ENCODE measurements at places on chromosomes 6 and 20. TPM values are rescaled to one million over a fixed set of nuclear protein-coding genes. Genes with fewer than 3 reads are reported as not detected.

Gene MYL9
- 269 TPM for polyA plus RNA-seq

- DNase-seq: no peak
- H3K27ac ChIP-seq: no peak overlapping the region
- no peak overlapping the region for H3K4me3 ChIP-seq
Measured at GRCh38 chr6:43221046-43221972, 8.0 kb downstream of the DNPH1 start.

Gene APCDD1L
- not detected for polyA plus RNA-seq

Gene TNNC2
- polyA plus RNA-seq: 1.5 TPM

- H3K4me3 ChIP-seq: no peak overlapping the region
- no peaks in the 10 kb centered on the region for H3K4me1 ChIP-seq
- H3K36me3 ChIP-seq: no peaks in the 10 kb centered on the region
- H3K27me3 ChIP-seq: no peaks in the 10 kb centered on the region
- no peak for DNase-seq
- H3K27ac ChIP-seq: no peak overlapping the region
Measured at GRCh38 chr20:12699374-12700228, 309.2 kb upstream of the SPTLC3 start.

Gene HLA-DQB1
- 28.5 TPM for polyA plus RNA-seq

- no peak overlapping the region for H3K27ac ChIP-seq
- no peaks in the 10 kb centered on the region for H3K4me1 ChIP-seq
- no peaks in the 10 kb centered on the region for H3K36me3 ChIP-seq
Measured at GRCh38 chr6:5752391-5752680, 254.4 kb downstream of the NRN1 start.

Gene ENPP5
- 4.5 TPM for polyA plus RNA-seq

DNA sequence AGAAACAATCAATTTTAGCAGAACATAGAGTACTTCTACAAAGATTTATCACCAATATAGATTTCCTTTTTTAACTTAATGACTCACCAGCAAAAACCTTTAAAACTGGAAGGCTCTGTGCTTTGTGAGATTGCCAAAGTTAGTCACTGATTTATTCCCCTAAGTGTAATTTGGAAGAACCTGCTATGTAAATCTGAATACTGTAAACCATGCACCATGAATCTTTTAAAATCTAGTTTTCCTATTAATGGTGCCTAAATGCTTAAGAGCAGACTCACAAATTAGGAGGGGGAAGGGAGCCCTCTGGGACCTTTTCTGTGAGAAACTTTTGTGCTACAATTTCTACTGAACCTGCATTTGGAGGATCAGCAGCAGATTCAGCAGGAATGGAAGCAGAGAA, 57.8 kb upstream of the PNRC1 start:
- H3K27ac ChIP-seq: peak overlapping the region; percentile 27
- no peaks in the 10 kb centered on the region for H3K27me3 ChIP-seq
- DNase-seq: no peak
- no peaks in the 10 kb centered on the region for H3K36me3 ChIP-seq
- no peak overlapping the region for H3K4me3 ChIP-seq
- H3K4me1 ChIP-seq: peaks cover 7% of the 10 kb centered on the region

GRCh38 chr20:63346131-63347080, 14.7 kb downstream of the CHRNA4 start:
- no peaks in the 10 kb centered on the region for H3K36me3 ChIP-seq
- DNase-seq: no peak
- H3K27ac ChIP-seq: no peak overlapping the region
- no peaks in the 10 kb centered on the region for H3K4me1 ChIP-seq
- no peak overlapping the region for H3K4me3 ChIP-seq

DNA sequence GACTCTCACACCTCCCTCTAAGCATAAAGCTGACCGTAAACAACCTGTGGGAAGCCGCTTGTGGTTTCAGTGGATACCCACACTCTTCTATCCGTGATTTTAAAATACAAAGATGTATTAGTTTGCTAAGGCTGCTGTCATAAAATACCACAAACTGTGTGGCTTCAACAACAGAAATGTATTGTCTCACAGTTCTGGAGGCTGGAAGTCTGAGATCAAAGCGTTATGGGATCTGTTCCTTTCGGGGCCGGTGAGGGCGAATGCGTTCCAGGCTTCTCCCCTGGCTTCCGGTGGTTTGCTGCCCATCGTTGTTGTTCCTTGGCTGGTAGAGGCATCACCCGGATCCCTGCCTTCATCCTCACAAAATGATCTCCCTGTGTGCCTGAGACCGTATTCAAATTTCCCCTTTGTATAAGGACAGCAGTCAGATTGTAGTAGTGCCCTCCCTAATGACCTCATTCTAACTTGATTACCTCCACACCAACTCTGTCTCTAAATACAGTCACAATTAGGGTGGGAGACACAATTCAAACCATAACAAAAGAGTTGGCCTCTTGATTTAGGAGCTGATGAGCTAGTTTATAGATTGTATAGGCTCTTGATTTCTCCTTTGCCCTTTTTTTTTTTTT, 210.6 kb upstream of the SOX4 start:
- DNase-seq: no peak
- no peaks in the 10 kb centered on the region for H3K36me3 ChIP-seq
- no peaks in the 10 kb centered on the region for H3K27me3 ChIP-seq
- no peak overlapping the region for H3K4me3 ChIP-seq

DNA sequence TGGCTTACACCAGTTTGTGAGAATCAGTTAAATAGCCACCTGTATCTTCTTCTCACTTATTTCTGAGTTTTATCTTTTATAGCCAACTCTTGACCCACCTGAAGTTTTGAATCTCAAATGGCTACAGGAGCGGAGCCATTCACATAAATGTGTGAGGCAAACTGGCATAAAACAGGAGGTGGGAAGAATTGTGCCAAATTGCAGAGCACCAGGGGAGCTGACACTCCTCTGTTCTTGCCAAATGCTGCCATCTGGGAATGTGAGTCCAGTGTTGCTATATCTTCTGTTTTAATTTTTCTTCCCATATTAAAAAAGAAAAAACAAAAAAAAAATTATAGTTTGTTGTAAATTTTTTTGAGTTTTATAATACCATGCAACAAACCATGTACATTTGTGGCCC, 17.0 kb upstream of the RNF146 start:
- no peak for DNase-seq
- no peaks in the 10 kb centered on the region for H3K36me3 ChIP-seq
- no peak overlapping the region for H3K4me3 ChIP-seq
- no peak overlapping the region for H3K27ac ChIP-seq
- no peaks in the 10 kb centered on the region for H3K4me1 ChIP-seq
- no peaks in the 10 kb centered on the region for H3K27me3 ChIP-seq

DNA sequence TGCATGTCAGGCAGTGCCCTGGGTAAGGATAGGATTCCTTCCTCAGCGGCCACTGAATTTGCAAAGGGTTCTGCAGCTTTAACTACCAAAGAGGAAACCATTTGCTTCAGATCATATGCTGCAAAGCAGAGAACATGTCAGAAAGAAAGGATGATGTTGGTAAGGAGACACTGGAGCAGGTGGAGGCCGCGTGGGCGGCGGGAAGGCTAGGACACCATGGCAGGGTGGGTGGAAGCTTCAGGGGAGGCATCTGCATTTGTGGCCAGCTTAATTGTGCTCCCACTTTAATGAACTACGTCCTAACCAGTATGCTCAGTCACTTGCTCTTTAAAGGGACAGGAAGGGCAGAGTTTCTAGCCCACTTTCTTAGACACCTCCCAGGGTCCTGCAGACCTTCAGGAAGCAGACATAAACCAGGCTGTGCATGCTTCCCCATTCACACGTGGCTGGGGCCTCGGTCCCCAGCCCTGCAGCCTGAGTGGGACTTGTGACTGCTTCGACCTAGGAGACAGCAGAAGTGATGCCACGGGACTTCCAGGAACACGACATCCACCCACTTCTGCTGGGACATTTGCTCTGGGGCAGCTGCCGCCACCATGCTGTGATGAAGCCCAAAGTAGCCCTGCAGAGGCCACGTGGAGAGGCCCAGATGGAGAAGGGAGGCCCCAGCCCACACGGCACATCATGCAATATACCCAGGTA, 76.1 kb downstream of the GINS1 start:
- H3K27ac ChIP-seq: no peak overlapping the region
- no peaks in the 10 kb centered on the region for H3K36me3 ChIP-seq
- peaks cover 4% of the 10 kb centered on the region for H3K4me1 ChIP-seq
- no peak for DNase-seq
- no peak overlapping the region for H3K4me3 ChIP-seq

Gene DHX35
- 11.2 TPM for polyA plus RNA-seq

GRCh38 chr20:33880396-33880795, 69.2 kb downstream of the CHMP4B start:
- no peaks in the 10 kb centered on the region for H3K4me1 ChIP-seq
- no peak overlapping the region for H3K27ac ChIP-seq
- DNase-seq: no peak
- H3K4me3 ChIP-seq: no peak overlapping the region

DNA sequence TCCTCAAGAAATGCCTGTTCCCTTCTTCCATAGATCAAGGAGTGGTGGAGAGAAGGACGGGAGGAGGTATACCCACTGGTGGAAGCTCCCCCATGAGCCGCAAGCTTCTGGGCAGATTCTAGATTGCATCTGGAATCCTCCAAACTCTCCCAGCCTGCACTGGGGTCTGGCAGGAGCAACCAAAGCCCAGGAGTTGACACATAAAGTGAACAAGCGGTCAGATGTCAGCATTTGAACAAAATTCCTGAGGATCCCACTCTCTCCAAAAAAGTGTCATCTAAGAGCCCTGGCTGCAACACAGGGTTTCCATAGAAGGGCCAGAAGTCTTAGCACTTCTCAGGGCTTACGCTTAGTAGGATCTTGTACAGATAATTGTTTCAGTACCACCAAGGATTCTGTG, 88.2 kb downstream of the KCNB1 start:
- no peak for DNase-seq
- no peaks in the 10 kb centered on the region for H3K4me1 ChIP-seq
- H3K27ac ChIP-seq: no peak overlapping the region
- no peaks in the 10 kb centered on the region for H3K36me3 ChIP-seq
- no peaks in the 10 kb centered on the region for H3K27me3 ChIP-seq
